NCI-H1436 treated with DMSO at 0.1 percent for 48 hours (cell line): ENCODE measurements at places on chromosomes 13 and 19.
A peak's percentile ranks its signal among the peaks of the same experiment; 100 is the strongest.

- DNase-seq, result no peak
Measured at GRCh38 chr13:114031631-114032030, 57.8 kb upstream of the C13orf46 start.

GRCh38 chr19:2680808-2681207, 21.7 kb downstream of the GNG7 start:
- DNase-seq, result no peak

DNA sequence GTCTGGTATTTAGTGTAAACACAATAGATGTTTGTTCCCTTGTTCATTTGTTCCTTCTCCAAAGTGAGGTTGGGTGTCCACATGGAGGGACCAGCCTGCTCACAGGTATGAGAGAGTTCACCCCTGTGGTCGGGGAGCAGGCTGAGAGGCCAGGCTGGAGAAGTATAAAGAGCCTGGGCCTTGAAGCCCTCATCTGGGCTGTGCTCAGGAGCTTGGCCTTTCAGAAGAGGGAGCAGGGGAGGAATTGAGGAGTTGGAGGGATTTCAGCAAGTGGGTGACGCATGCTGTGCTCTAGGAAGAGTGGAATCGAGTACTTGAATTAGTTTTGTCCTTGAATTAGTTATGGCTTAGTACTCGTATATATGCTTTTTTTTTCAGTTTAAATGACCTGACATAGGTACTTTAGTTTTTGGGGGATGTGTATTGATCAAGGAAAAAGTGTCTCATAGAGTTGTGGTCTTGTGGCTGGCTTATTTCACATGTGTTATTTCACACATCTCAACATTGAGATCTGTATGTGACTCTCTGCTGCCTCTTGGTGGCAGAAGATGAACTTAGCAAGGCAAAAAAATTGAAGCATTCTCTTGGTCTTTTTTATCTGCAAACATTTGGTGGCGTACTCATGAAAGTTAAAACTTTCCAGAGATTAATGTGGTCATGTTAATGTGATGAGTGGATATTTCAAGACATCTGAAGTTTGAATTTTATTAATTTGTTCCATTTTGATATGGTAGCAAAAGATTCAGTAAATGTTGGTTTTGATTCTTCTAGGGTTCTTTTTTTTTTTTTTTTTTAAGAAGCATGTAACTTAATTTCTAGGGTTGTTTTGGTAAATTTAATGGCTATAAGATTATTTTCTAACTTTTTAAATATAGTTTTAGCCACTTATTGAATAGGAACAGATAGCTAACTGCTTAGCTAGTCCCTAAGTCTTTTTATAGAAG, 54.3 kb downstream of the SLAIN1 start:
- DNase-seq, result no peak

GRCh38 chr19:41000310-41000737, 9.2 kb downstream of the CYP2B6 start:
- DNase-seq, result no peak

- no peak for DNase-seq
Measured at GRCh38 chr13:32905063-32905863, 111.0 kb upstream of the KL start.

DNA sequence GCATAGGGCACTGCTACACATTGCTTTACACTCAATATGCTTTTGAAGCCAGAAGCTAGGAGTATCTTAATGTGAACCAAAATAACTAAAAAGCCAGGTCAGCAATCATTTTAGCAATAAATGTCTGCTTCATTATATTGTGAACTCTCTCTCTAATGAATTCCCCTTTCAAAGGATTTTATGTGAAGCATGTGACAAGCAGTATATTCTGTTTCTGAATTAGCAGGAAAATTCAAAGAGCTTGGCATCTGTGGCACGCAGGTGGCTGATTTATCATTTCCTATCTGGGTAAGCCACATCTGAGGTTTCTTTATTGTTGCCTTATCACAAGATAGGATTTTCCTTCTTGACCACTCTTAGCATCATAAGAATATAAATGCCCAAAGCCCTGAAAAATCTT, 56.8 kb upstream of the KLF12 start:
- no peak for DNase-seq

- DNase-seq, result no peak
Measured at GRCh38 chr19:50368649-50369570, 3.5 kb upstream of the NAPSA start.

GRCh38 chr13:30247406-30247805, 59.9 kb downstream of the KATNAL1 start:
- no peak for DNase-seq

GRCh38 chr13:74084375-74084935, 49.7 kb downstream of the KLF12 start:
- DNase-seq, result no peak

- DNase-seq, result no peak
Measured at GRCh38 chr19:19816679-19817078, 4.9 kb downstream of the ZNF506 start.

- no peak for DNase-seq
Measured at GRCh38 chr19:49142866-49143335, 12.3 kb downstream of the HRC start.

GRCh38 chr13:52851137-52851962, 2.9 kb upstream of the PCDH8 start:
- DNase-seq, result no peak

GRCh38 chr13:33280279-33280905, 5.2 kb downstream of the STARD13 start:
- no peak for DNase-seq

- DNase-seq, result no peak
Measured at GRCh38 chr19:29662604-29663404, 2.5 kb upstream of the PLEKHF1 start.

DNA sequence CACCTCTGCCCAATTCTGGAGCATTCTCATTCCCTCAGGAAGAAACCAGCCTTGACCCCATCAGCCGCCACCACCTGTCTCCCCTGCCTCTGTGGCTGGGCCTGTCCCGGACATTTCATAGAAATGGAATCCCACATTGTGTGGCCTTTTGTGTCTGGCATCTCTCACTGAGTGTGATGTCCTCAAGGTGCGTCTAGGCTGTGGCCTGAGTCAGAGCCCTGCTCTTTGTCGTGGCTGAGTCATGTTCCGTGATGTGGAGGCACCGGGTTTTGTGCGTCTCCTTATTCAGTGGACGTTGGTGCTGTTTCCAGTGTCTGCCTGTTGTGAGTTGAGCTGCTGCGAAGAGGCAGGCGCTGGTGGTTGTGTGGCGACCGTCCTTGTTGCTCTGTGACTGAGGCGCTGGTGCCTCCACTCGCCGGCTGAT, 3.5 kb downstream of the FZR1 start:
- DNase-seq, result no peak

DNA sequence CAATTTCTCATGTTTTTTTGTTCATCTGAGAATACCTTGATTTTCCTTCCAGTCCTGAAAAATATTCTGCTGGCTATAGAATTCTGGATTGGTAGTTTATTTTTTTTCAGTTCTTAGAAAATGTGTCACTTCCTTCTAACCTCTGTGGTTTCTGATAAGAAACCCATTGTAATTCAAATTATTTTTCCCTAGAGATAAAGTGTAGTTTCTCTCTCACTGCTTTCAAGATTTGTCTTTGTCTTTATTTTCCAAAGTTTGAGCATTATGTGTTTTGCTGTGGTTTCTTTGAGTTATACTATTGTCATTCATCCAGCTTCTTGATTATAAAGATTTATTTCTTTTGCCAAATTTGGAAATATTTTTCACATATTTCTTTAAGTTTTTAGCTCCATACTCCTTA, 324.0 kb upstream of the SPRY2 start:
- no peak for DNase-seq

- DNase-seq, result no peak
Measured at GRCh38 chr13:79941752-79942151, 399.2 kb downstream of the SPRY2 start.

DNA sequence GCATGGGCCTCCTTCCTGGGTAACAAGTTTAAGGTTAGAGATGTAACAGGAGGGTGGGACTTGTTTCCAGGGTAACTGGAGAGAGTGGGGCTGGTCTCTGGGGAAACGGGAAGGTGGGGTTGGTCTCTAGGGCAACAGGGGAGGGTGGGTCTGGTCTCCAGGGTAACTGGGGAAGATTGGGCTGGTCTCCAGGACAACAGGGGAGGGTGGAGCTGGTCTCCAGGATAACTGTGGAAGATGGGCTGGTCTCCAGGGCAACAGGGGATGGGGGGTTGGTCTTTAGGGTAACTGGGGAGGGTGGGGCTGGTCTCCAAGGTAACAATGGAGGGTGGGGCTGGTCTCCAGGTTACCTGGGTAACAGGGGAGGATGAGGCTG, 36.5 kb downstream of the SPTBN4 start:
- DNase-seq, result peak; percentile 4

DNA sequence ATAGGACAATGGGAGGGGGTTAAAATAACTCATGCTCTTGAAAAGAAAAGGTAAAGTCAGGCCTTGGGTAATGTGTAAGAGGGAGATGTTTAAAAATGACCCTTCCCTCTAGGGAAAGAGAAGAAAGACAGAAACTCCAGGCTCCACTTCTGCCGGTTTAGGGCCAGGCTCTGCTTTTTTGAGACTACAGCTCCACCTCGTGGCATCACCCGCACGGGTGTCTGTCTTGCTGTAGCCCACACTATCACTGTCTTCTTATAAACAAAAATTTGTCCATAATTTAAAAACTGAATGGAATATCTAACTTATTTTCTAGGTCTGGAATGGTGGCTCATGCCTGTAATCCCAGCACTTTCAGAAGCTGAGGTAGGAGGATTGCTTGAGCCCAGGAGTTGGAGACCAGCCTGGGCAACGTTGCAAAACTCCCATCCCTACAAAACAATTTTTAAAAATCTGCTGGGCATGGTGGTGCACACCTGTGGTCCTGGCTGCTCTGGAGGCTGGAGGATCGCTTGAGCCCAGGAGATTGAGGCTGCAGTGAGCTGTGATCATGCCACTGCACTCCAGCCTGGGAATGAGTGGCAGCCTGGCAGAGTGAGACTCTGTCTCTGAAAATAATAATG, 65.1 kb upstream of the GTF3A start:
- no peak for DNase-seq

DNA sequence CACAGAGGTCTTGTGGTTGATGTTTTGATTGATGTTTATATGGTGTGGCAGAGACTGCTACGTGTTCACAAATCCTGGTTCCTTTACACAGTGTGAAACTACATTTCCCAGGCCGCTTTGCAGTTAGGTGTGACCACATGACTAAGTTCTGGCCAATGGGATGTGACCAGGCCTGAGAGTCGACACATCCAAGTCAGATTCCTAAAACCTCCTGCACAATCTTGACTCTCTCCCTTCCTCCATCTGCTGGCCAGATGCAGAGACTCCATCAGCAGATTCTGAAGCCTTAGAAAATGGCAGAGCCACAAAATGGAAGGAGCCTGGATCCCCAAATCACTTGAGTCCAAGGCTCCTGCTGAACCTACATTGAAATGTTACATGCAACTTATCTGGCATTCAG, 12.6 kb downstream of the CD37 start:
- no peak for DNase-seq

DNA sequence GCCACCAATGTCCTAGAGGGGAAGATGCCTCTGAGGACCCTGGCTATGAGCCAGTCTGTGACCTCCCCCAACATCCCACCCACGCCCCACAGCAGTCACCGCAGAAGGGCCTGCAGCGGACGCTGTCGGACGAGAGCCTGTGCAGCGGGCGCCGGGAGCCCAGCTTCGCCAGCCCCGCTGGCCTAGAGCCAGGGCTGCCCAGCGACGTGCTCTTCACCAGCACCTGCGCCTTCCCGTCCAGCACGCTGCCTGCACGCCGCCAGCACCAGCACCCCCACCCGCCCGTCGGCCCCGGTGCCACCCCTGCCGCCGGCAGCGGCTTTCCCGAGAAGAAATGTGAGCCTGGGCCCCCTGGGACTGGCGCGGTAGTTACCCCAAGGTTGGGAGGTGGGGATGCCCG, 30.6 kb downstream of the DPF1 start:
- no peak for DNase-seq

GRCh38 chr19:1416014-1416841, 8.8 kb downstream of the DAZAP1 start:
- DNase-seq, result no peak

DNA sequence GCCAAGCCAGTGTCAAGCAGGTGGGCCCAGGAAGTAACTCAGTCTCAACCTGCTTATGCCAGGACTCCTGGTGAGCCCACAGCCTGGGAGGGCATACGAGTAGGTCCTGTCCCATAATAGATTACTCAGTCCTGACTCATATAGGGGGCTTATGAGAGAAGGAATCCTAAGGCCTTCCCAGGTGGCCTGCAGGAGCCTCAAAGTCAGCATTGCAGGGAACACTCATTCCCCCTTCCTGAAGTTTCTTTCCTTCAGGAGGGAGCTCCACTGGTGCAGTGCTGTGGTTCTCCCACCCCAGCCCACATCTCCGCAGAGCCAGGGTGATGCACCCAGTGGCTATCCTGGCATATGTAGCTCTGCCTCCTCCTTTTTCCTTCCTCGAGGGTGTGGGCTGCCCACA, 137.3 kb downstream of the ZIC5 start:
- DNase-seq, result no peak

GRCh38 chr19:31418055-31418454, 68.8 kb upstream of the TSHZ3 start:
- DNase-seq, result no peak

- DNase-seq, result no peak
Measured at GRCh38 chr13:43196086-43196621, 172.8 kb downstream of the DNAJC15 start.

DNA sequence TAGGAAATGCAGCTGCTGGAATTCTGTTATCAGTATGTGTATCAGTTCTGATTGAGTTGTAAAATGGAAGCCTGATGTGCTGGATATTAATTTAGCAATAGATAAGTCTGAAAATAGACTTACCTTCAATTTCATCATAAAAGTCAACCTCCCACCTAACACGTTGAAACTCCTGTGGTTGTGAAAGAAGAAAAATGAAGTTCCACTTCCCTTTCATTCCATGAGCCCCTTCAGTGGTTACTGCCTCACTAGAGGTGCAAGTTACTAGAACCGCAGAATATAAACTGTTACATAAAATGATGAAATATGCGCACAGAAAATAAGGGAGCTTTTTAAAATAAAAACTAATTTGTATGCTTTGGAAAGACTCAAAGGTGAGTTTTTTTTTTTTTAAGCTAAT, 249.2 kb downstream of the SHISA2 start:
- DNase-seq, result no peak

- DNase-seq, result no peak
Measured at GRCh38 chr19:14003251-14004055, 2.7 kb downstream of the RFX1 start.

DNA sequence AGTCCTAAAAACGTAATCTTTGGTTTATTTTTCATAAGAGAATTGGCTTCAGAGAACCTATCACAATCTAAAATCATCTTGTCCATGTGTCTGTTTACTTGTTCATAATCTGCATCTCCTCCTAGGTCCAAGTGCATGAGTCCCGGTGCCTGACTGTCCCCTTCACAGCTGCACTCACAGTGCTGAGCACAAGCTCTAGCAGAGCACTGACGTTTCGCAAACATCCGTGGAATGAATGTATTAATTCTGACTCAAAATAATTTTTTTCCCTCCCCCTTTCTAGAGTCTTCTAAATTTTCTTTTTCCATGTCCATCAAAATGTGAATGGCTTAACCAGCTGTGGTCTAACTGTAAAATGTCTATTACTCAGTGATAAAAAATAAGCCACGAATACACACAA, 245.5 kb upstream of the TSHZ3 start:
- no peak for DNase-seq
